Suprapubic skin (tissue), 4 donors: ENCODE measurements at places on chromosomes 1 and 21. TPM values are rescaled to one million over a fixed set of nuclear protein-coding genes. Genes with fewer than 3 reads are reported as not detected.

WDR64 gene
- not detected for total RNA-seq

ZZZ3 gene
- total RNA-seq, result 117 TPM

GRCh38 chr1:195754874-195755273 is 853.4 kb downstream of the KCNT2 start:
- no peak for DNase-seq

- DNase-seq, result no peak
Measured at GRCh38 chr1:95221306-95221705, 12.7 kb upstream of the RWDD3 start.

- no peak for DNase-seq
Measured at GRCh38 chr1:8679395-8679800, 138.0 kb downstream of the RERE start.

VHLL gene
- not detected for total RNA-seq

GRCh38 chr1:206001476-206001888 is 1.7 kb downstream of the RAB7B start:
- peak; percentile 66 for DNase-seq

KIF21B gene
- 1.1 TPM for total RNA-seq

DNA sequence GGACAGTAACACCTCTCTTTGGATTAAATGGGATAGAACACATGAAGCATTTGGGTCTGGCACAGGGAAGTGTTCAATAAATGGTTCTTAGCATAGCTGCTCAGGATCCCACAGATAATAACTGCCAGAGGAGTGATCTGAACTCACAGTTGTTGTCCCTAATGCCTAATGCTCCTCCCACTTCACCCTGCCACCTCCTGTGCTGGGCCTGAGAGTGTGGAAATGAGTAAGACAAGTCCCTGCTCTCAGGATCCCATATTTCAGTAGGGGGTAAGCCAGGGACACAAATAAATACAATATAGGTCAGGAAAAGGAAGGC is 19.9 kb upstream of the FOXO6 start:
- DNase-seq, result peak; percentile 20

- DNase-seq, result peak; percentile 56
Measured at GRCh38 chr1:226629210-226629895, 80.8 kb downstream of the STUM start.

DNA sequence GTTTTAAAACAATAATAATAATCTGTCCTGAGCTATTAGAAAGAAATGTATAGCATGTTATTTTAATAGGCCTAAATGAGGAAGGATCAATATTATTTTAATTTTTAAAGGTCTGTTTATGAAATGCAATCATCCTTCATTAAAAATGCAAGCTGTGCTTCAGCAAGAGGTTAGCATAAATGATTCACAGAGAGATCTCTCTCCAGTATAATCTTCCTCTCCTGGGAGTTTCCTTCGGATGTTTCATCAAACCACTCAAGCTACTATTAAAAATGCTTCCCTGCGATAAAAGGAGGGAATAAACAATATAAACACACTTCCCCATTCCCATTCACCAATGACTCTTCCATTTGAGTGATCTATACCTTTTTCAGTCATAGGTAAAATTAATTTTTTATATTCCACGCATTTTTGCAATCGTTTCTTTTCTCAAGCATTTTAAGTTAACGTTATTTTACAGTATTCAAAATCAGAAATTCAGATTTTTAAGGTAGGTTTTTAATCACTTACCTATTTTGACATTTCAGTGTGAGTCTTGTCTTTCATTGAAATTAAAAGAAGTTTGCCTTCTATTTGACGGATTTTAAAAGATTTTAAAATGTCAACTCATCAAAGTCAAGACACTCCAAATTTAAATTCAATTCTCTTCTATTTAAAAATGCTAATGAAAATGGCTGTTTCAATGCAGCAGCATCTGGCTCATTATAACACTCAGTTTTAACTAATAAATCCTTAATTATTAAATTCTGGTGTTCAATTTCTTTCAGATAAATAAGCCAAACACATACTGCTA is 64.3 kb downstream of the RERE start:
- no peak for DNase-seq

OXCT2 gene
- 2.5 TPM for total RNA-seq

DNA sequence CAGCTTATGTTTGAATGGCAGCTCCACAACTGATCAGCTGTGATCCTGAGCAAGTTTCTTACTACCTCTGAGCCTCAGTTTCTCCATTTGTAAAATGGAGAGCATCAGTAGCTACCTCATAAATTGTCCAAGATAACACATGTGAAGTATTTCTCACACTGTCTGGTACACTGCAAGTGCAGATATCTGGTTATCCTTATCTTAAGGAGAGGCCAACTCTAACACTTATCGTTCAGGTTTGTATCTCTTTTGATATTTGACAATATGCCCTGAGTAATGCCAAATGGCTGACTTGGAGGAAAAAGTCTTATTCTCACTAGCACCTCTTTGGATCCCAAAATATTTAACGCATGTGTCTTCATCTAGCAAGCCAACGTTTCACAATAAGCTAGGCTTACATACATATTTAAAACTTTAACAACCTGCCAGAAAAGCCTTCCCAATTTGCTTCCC is 2.7 kb downstream of the CSRP1 start:
- no peak for DNase-seq

GGPS1 gene
- total RNA-seq, result 18.9 TPM

MCOLN3 gene
- 2.0 TPM for total RNA-seq

DNA sequence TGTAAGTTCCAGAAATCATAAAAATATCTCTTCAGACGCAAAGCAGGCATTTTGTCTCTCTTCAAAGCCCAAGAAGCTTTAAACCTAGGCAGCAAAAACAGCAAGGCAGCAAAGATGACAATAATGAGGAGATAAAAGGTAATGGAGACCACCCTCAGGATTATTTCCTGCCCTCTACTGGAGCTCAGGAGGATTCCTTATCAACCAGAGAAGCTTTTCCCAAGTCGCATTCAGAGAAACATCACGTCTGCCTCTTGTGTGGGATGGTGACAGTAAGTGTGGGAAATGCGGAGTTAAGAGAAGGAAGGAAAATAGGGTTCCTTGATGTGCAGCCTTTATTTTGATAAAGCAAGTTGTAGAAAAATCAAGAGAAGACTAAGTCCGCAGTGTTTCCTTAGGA is 365.8 kb downstream of the RGS7 start:
- no peak for DNase-seq

PCP4 gene
- total RNA-seq, result 12.4 TPM

- DNase-seq, result no peak
Measured at GRCh38 chr1:185156288-185156853, 382 bp downstream of the TRMT1L start.
